Activated T-cell treated with anti-CD3 and anti-CD28 coated beads, Interleukin-2, amount 50 U/mL, for 48 hours (primary cell): ENCODE measurements at places on chromosomes 2 and 18.
A peak's percentile ranks its signal among the peaks of the same experiment; 100 is the strongest.

DNA sequence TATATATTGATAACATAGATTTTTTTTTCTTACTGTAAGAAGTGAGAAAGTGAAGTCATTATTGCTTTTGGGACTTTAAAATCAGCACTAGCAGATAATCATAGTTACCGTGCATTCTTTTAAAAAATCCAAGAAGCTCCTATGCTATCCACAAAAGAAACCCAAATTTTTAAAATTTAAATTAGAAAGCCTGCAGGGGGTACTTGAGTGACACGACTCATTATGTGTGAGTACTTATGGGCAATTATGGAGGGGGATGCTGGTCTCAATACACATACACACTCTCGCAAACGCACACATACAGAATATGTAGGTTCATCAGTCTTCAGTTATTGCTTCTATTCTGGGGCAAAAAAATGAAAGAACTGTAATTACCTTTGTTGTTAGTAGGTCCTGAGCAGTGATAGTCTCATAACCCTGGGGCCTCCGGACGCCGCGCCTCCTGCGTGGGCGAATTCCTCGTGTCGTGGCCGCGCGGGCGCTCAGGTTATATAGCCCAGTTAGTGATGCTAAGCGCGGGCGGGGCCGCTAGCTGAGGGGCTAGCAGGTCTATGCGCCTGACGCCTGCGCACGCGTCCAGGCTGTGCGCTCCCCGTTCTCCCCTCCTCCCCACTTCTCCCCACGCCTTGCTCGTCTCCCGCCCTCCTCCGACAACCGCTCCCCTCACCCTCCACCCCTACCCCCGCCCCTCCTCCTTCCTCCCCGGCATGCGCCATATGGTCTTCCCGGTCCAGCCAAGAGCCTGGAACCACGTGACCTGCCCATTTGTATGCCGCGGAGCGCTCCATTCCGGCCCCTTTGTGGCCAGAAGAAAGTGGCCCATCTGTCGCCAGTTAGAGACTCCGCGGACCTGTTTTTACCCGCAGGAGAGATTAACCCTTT, at the start of gene NEUROD1:
TSS of gene NEUROD1 (minus strand) at position 463 of the 882 bp plus-strand sequence. CDS start 1,657 bp downstream, outside the sequence.
- peak; percentile 45 for DNase-seq

- DNase-seq = peak; percentile 38
These were observed at the start of gene ZNF516 for GRCh38 chr18:76495006-76495370. ZNF516 (minus strand) TSS chr18:76495242; CDS start chr18:76443054, 52,188 bp downstream.

- DNase-seq = no peak
These were observed 32.3 kb upstream of the ZBTB7C start for GRCh38 chr18:48441405-48441881.

- no peak for DNase-seq
These were observed 6.4 kb upstream of the NLRC4 start for GRCh38 chr2:32271063-32271462.

- no peak for DNase-seq
These were observed 117.6 kb upstream of the FOSL2 start for GRCh38 chr2:28274911-28275685.

GRCh38 chr18:56574861-56575260, 63.5 kb downstream of the TXNL1 start:
- DNase-seq = no peak

GRCh38 chr2:65980531-65980930, 454.4 kb upstream of the MEIS1 start:
- DNase-seq = no peak

DNA sequence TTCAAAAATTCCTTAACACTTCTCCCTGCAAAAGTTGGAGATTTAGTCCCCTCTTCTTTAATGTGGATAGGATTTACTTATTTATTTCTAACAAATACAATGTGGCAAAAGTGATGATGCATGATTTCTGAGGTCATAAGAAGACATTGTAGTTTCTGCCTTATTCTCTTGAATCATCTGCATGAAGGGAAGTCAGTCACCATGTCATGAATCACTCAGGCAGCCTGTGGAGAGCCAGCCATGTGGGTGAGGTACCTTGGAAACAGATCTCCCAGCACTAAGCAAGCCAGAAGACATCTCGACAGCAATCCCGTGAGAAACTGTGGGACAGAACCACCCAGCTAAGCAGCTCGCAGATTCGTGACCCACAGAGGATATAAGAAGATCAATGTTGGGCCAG, 2.7 kb upstream of the ZC3H8 start:
- DNase-seq = no peak

GRCh38 chr2:23385351-23385747, 370 bp downstream of the KLHL29 start:
- DNase-seq = no peak

DNA sequence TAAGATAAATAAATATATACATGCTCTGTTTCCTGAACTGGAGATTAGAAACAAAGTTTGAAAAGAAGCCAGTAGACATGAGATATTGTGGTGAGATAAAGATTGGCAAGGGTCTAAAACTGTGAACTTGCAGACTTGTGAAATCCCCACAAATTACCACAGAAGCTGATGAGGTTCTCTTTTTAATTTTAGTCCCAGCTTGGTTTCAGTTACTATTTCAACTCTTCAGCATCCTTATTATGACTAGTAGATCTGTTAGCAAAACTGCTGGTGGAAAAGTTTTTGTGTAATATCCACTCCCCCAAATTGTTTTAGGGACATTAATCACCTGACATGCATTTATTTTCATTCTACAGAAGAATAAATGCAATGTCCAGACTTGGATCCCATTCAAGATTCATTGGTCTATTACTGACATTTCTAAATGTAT, 20.8 kb downstream of the RASGRP3 start:
- DNase-seq = no peak

DNA sequence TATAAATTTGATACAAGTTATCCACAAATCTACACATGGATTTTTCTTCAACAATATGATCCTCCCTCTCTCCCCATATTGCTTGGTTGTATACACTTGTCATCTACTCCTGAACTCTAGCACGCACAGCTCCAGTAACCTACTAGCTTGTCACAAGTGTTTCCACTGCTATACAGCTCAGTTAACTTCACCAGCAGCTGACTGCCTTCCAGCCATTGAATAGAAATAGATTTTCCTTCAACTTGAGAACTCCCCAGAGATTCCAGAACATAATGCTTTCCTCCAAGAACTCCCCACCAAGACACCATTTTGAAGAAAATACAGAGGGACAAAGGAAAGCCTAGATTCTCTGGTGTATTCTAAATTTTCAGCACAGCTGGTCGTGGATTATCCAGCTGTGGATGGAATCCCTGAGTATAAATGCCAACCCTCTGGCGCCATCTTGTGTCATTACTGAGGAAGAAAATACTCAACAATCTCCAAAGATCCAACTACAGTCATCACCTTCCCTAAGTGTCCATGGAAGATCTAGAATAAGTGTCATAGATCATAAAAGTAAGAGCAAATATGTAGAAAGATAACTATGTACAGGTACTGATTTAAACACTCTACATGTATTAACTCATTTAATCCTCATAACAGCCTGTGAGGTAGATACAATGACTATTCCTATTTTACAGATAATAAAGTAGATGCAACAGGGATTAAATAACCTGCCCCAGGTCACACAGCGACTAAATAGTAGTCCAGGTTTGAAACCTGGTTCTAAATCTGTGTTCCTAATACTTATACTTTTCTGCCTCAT, 156.7 kb downstream of the ARHGAP28 start:
- no peak for DNase-seq

DNA sequence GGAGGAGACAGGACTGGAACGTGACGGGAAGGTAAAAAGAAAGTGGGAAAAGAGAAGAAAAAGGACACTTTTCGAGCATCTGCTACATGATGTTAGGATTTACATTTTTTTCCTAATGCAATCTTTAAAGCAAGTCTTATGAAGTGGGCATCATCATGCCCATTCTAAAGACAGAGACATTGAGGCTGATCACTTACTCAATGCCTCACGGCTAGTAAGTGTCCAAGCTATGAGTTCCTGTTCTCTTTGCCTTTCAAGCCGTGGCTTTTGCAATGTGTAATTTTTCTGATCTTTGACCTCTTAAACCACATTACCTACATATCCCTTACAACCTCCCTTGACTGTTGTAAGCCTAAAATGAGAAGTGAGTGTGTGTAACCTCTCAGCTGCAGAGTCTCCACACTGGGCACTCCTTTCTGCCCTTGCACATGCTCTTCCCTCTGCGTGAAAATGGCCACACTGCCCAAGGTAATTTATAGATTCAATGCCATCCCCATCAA, 649.2 kb downstream of the RNF144A start:
- no peak for DNase-seq

- no peak for DNase-seq
These were observed 47.2 kb downstream of the EML6 start for GRCh38 chr2:54770676-54771075.

GRCh38 chr2:219087848-219088247, 27.1 kb upstream of the IHH start:
- DNase-seq = no peak

DNA sequence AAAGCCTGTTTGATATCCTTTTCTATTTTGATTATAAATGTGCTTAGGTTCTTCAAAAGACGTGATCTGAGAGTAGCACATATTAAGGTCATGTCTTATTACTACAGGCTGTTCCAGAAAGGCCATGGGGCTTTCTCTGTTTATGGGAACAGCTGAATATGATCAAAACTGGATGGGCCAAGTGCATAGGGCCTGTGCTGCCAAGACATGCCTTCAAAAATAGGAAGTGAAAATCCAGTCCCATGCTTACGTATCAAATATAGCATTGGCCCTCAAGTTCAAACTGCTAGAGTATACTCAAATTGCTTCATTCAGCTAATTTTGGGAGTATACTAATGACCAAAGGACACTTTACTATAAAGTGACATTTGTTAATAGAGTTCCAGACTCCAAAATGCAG, 24.1 kb downstream of the SLC25A52 start:
- no peak for DNase-seq

DNA sequence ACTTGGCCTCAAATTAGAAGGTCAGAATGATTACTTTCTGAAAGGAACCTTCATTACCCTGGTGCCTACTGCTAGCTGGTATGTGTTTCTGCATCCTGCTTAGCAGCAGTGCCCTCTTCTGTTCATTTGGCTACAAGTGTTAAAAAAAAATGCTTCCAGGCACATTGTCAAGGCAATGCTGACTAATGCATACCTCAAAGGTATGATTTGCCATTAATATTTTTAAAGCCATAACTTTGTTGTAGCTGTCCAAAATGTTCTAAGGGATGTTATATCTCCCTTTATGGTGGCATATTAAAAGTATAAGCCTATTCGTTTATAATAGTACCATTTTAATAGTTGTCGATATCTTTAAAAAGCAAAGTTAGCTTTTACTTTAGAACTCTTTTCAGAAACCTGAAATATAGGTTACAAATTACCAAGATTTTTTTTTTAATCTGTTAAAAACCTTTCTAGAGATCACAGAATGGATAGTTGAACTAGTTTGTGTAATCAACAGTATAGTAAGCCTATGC, 52.0 kb upstream of the FAM171B start:
- DNase-seq = no peak

DNA sequence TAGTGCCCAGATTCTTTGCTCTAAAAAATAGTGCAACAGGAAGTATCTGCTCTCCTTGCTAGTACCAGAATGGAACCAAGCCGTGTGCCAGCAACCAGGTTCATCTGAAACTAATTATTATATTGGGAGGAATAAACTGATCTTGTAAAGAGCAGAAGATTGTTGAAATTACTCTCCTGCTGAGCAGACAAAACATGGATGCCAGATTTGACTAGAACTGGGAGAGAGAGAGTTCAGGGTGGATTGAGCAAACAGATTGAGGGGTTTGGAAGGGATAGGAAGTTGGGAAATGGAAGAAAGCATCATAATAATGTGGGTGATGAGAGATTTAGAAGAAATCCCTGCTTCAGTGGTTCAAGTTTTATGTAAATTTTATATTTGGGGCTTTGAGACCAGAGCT, 160.1 kb upstream of the RASGRP3 start:
- no peak for DNase-seq

- no peak for DNase-seq
These were observed 31.7 kb upstream of the ASPRV1 start for GRCh38 chr2:69993048-69993565.
